ENCODE measurements at places on chromosomes 16 and 17.

DNA sequence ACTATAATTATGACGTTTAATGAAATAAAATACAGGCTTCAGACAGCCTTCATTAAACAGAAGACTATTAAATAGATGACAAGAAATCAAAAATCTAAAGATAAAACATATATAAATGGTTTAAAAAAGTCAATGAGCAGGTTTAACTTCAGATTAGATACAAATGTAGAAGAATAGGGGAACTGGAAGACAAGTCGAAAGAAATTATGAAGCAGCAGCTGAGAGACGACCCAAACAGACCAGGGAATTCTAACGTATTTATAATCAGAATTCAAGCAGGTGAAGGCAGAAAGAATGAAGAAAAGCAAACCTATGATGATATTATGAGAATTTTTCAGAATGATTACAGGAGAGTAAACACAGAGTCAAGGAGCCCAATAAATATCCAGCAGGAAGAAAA, 235.1 kb upstream of the XYLT1 start:
- DNase-seq = no peak

DNA sequence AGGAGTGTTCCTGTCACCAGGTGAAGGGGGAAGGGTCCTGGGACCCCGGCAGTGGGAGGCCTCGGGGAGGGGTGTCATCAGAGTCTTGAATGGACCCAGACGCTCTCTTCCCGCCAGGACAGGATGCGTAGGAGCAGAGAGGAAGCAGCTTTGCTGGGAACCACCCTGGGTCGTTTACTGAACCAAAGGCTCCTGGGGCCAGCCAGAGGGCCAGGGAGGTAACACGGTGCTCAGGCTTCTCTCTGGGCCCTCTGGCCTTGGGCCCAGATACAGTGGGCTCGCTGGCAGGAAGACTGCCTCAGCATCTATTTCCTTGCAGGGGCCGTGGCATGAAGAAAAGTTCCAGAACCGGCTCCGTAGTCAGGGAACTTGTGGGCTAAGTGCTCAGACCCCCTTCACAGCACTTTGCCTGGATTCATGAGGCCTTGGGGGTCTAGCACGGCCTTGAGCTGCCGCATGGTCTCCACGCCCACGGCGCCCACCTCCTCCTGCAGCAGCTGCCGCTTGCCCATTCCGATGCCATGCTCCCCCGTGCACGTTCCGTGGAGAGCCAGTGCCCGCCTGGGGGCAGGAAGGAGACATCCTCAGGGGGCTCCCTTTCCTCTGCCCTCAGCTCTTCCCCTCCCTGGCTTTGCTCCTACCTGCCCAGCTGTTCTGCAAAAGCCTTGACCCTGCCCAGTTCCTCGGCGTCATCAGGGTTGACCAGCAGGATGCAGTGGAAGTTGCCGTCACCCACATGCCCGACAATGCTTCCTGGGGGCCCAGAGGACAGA, 4.4 kb downstream of the LDHD start:
- DNase-seq = no peak

- DNase-seq = no peak
Measured at GRCh38 chr17:30369995-30370394, 8.7 kb upstream of the CPD start.

DNA sequence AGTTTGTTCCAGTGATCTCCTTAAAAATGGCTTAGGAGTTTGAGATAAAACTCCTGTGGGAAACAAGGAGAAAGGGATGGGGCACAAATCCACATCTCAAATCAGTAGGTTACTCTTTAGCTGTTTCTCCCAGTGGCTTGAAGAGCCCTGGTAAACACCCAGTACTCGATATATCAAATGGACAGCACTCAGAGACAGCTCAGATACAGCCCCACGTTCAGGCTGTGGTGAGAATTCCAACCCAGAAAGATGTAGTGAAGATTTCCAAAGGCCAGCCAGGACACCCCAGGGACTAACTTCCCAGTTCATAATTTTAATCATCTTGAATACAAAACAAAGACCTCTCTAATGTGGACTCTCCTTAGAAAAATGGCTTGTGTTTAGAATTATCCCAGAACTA, 6.4 kb upstream of the VEZF1 start:
- no peak for DNase-seq

- DNase-seq = no peak
Measured at GRCh38 chr17:58245428-58246103, 7.2 kb downstream of the LPO start.

GRCh38 chr17:28033972-28034714, 8.3 kb upstream of the NLK start:
- DNase-seq = peak; percentile 61

DNA sequence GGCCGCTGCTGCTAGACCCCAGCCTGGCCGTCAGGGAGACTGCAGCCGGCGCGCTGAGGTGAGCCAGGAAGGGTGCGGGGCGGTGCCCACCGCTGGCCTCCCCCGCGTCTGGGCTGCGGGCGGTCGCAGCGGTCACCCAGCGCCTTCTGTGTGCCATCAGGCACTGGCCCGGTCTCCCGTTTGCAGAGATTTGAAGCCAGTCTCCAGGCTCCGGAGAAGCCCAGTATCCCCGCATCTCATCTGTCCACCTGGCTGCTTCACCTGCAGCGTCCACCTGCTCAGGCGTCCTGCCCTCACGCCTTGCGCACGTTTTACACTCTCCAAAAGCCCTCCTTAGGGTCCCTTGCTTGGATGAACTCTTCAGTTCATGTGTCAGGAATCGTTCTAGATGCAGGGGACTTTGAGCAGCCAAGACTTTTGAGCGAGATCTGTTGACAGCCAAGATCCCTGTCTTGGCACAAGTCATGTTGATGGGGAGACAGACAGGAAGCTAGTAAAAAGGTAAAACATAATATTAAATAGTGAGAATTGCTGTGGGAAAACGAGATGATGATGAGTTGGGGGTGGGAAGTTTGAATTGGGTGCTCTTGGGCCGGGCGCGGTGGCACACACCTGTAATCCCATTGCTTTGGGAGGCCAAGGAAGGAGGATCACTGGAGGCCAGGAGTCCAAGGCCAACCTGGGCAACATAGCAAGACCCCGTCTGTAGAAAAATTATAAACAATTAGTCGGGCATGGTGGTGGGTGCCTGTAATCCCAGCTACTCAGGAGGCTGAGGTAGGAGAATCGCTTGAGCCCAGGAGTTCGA, 916 bp downstream of the HEATR3 start:
- DNase-seq = no peak

Data from mesenchymal stem cell (in vitro differentiated cells and primary cell).